ENCODE measurements at places on chromosomes 12 and 14.
A peak's percentile ranks its signal among the peaks of the same experiment; 100 is the strongest.

GRCh38 chr12:6935371-6936193 lies 7.8 kb downstream of the ATN1 start:
- DNase-seq = no peak

- DNase-seq = no peak
These were observed 43.6 kb downstream of the IRF2BPL start for GRCh38 chr14:76984787-76985375.

- DNase-seq = peak; percentile 96
These were observed 137.5 kb downstream of the NRXN3 start for GRCh38 chr14:78307671-78308070.

GRCh38 chr12:65121956-65122469 lies 908 bp upstream of the WIF1 start:
- no peak for DNase-seq

DNA sequence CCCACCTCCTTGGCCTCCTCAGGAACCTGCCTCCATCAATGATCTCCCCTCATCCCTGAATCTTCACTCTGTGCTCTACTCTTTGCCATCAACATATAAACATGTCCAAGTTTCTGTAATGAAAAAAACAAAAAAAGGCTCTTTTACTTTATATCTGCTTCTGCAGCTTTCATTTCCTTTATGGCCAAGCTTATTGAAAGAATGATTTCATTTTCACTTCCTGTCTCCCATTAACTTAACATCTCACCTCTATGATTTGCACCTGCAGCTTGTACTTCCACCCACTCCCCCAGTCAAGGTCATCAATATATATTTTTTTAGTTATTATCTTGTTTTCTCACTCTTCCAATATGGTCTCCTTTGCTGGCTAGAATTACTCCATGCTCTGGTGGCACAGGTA lies 15.6 kb upstream of the RNU6-7 start:
- DNase-seq = no peak

- no peak for DNase-seq
These were observed 314.9 kb downstream of the NUAK1 start for GRCh38 chr12:105823810-105824209.

- no peak for DNase-seq
These were observed 164.9 kb upstream of the BMP4 start for GRCh38 chr14:54121466-54122027.

- peak; percentile 83 for DNase-seq
These were observed 7.6 kb downstream of the NR4A1 start for GRCh38 chr12:52058631-52059361.

- no peak for DNase-seq
These were observed 132.6 kb downstream of the BMP4 start for GRCh38 chr14:53824061-53824460.

DNA sequence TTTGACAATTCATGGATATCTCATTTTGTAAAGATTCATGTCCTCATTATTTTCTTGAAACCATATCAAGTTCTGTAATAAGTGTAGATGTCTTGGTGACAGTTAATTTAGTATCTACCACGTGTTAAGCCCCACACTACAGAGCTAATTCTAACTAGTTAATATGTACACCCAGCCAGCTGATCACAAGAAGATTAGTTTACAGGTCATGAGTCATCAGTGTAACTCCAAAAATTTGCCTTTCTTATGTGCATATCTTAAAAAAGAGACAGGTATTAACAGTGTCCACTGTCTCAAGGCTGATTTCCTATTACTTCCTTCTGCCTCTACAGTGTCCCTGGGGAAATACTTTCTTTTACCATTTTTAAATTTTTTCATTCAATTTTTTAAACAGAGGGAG lies 13.3 kb upstream of the YBX3 start:
- DNase-seq = no peak

DNA sequence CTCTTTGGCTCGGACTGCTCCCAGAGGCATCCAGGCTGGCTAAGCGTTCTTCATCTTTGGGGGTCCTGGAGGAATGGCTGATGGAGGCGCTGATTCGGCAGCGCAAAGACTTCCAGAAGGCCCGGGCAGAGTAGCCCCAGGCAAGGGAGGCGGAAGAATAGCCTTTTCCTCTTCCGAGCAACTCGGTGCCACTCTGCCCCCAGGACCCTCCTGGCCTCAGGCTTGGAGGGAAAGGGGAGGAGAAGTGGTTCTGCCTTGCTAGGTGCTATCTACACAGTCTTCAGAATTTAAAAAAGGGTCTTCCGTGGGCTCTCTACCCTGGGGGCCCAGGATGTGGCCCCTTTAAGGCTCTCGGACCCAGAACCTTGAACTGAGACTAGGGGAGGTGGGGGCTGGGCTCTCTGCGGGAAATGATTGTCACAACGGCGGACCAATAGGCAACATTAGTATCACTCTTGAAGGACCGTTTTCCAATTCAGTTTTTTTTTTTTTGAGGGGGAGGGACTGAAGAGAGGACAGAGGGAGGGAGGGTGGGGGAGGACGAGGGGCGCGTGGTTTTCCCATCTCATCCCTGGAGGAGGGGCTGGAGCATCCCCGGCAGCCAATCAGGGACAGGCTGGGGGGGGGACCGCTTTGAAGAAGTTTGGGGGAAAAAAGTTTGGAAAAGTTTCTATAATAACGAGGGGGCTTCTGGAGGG lies at the start of gene NFATC4:
TSS of gene NFATC4 (plus strand) at position 671 of the 698 bp plus-strand sequence. CDS start 157 bp downstream, outside the sequence.
- peak; percentile 96 for DNase-seq

DNA sequence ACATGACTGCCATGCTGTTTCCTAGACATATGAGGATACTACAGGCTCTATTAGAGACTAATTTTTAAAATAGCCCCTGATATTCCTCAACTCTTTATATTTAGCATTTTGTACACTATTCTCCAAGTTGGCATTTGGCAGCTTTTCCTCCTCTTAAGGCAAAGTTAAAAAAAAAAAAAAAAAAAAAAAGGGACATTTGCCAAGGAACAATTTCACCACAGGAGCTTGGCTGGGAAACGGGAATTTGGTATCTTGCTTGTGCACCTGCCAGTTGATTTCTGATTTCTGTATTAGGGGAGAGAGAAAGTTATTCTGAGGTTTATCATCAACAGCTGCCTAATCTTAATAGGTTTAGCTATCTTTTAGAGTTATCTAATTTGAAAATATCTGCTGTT lies 87.2 kb downstream of the CAND1 start:
- peak; percentile 88 for DNase-seq

DNA sequence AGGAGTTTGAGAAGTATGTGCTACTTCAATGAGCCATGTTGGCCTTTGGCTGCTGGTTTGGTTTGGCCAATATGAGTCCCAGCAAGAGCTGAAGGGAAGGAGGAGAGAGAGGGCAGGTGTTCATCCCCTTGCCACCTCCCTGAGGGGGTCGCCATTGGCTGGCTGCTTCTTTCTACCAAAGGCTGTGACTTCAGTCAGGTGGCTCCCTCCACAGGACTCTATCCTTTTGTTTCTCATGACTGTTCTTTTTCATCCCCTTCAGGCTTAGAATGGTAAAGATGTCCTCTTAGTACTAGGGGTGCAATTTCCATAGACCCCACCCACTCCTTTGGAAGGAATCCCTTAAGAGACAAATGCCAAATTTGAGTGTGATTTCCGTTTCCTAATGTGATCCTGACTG lies 31.2 kb upstream of the OTOGL start:
- no peak for DNase-seq

GRCh38 chr14:72452774-72453173 lies 441.1 kb downstream of the DPF3 start:
- DNase-seq = no peak

- DNase-seq = no peak
These were observed 28.8 kb downstream of the FERMT2 start for GRCh38 chr14:52922059-52922458.

DNA sequence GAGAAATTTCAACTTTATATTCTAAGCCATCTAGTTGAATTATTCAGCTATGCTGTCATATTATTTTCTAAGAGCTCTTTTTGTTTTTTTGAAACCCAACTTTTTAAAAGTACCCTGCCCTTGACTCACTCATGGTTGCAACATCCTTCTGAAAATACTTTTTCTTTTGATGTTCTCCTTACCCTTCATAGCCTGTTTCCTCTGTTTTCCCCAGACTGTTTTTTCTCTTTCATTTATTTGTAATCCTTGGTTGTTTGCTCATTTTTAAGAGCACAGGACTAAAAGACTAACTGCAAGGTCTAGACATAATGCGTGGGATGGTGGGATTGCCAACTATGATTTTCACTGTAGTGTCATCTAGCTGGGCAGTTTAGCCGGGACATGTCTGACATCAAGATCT lies 21.2 kb upstream of the CDKL1 start:
- DNase-seq = no peak

DNA sequence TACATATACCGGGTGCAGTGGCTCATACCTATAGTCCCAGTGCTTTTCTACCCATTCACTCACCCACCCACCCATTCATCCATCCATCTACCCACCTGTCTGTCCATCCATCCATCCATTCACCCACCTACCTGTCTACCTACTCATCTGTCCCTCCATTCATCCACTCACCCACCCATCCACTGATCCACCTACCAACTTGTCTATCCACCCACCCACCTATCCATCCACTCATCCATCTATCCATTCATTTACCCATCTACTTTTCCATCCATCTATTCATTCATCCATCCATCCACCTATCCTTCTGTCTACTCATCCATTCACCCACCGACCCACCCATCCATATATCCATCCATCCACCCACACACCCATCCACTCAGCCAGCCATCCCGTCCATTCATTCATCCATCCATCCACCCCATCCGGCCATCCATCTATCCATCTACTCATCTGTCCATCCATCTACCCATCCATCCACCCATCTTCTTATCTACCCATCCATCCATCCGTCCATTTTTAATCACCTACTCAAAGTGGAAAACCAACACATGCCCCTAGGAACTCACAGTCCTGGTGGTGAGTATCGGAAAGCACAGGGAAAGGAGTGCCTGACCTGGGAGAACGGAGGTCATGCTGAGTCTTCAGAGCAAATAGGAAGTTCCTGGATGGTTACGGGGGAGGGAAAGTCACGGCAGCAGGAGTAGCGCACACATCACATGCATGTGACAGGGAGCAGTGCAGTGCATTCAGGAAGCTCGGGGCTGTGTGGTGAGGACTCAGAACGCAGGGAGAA lies 20.0 kb downstream of the DDX51 start:
- no peak for DNase-seq

DNA sequence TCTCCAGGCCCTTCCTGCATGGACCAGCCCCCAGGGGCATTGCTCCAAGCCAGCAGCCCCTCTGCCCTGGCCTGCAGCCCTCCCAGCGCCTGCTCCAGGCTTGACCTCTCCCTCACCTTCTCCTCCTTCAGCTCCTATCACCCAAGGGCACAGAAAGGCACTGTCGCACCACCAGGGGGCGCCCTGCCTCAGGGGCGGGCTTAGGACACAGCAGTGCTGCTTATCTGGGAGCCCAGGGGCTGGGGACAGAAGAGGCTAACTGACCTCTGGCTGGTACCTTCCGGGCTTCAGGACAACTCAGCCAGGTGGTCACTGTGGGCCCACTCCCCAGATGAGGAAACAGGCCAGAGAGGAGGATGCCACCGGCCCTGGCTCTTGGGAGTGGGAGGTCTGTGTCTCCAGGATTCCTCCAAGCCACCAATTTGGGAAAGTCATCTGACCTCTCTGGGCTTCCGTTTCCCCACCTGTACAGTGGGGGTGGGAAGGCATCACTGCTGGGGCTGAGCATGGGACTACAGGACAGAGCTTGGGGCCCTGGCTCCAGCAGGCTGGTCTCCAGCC lies 25.3 kb upstream of the GPR132 start:
- peak; percentile 73 for DNase-seq
